ENCODE measurements at places on chromosomes 12 and 14.

- no peak for DNase-seq
These were observed 25.8 kb downstream of the DAO start for GRCh38 chr12:108905725-108906124.

DNA sequence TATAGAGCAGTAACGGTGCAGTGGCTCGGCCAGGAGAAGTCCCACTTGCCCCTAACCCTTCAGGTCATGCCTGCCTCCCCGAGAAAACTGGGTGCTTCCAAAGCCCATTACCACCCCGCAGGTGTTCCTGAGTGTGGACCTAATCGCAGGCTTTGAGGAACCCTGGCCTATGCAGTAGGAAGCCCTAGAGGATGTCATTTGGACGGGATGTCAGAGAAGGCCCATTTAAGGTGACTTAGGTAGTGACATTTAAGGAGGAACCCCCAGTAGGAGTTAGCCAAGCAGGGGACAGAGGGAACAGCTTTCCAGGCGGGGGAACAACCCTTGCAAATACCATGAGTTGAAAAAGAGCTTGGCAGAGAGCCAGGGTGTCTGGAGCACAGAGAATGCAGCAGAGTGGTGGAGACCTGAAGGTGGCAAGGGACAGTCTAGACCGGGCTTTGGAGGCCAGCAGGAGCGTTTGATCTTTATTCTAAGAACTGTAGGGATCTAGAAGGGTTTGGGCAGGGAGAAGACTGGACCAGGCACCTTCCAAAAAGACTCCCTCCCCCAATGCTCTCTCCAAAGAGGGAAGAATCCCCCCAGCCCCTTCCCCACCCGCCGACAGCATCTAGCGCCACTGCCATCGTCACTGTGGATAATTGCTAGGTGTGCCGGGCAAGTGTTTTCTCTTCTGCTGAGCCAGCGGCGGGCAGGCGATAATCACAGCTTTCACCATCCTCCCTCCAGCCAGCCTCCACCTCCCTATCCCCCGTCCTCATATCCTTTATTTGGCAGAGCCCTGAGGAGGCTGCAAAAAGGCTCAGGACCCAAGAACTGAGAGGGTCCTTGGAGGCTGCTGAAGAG is 33.3 kb upstream of the BEGAIN start:
- DNase-seq: no peak

- no peak for DNase-seq
These were observed 309.2 kb downstream of the SLC16A7 start for GRCh38 chr12:59904874-59905521.

GRCh38 chr14:104206281-104206904 is 68.0 kb downstream of the KIF26A start:
- peak; percentile 22 for DNase-seq

- DNase-seq: no peak
These were observed 99.9 kb downstream of the FOXN3 start for GRCh38 chr14:89317051-89317691.

Measured in thyroid gland (tissue), 4 donors.